ENCODE measurements at places on chromosomes 4 and X. TPM values are rescaled to one million over a fixed set of nuclear protein-coding genes. Genes with fewer than 3 reads are reported as not detected.

Gene ALAS2
- not detected for total RNA-seq

Gene SAGE1
- not detected for total RNA-seq

Gene GUCY1B1
- 1.9 TPM for total RNA-seq

Gene GJB1
- total RNA-seq: 0.31 TPM

Gene PGAM4
- not detected for total RNA-seq

Gene CXCL13
- total RNA-seq: 0.26 TPM

Gene ANXA3
- 1.7 TPM for total RNA-seq

Gene TMEM35A
- total RNA-seq: 0.26 TPM

Gene VCX3A
- not detected for total RNA-seq

Gene TCEAL7
- not detected for total RNA-seq

Gene TKTL2
- total RNA-seq: not detected

Gene FRG2
- not detected for total RNA-seq

Gene OR13H1
- not detected for total RNA-seq

Gene SLC2A9
- 1.7 TPM for total RNA-seq

Gene TMPRSS11B
- total RNA-seq: not detected

Gene LONRF3
- 1.6 TPM for total RNA-seq

Gene HSD17B11
- total RNA-seq: 19.7 TPM

Gene GNRHR
- total RNA-seq: not detected

Gene MAOA
- total RNA-seq: 13.2 TPM

Gene ZIC3
- not detected for total RNA-seq

Gene CYBB
- 0.39 TPM for total RNA-seq

Gene NDUFB11
- 84.3 TPM for total RNA-seq

Gene ASB12
- total RNA-seq: 0.31 TPM

Gene RELL1
- total RNA-seq: 18.9 TPM

Gene MSANTD1
- 2.4 TPM for total RNA-seq

Gene GPR82
- total RNA-seq: not detected

Gene CYSLTR1
- 2.9 TPM for total RNA-seq

Gene FHDC1
- total RNA-seq: 0.14 TPM

Gene NOX1
- total RNA-seq: not detected

Gene PAGE5
- total RNA-seq: 0.93 TPM

Gene SLC25A14
- 14.2 TPM for total RNA-seq

Measured in activated T-cell treated with anti-CD3 and anti-CD28 coated beads, Interleukin-2, amount 50 U/mL, for 72 hours (primary cell).